ENCODE measurements at places on chromosomes 2 and 18.
A peak's percentile ranks its signal among the peaks of the same experiment; 100 is the strongest.

DNA sequence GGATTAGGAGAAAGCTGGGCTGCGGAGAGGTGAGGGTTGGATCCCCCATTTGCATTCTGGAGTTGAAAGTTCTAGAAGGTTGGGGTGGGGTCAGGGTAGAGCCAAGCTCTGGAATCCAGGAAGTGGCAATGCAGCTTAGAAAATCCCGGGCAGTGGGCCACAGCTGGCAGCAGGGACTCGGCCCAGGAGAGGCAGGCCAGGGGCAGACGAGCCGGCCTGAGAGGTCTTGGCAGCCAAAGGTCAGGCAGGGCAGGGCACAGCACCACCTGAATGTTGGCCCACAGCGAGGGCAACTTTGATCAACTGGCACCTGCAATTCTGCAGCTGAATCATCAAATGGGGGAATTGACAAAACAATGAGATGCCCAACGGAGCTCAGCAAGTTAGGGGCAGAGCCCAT is 139.2 kb downstream of the INHBB start:
- no peak for DNase-seq

- peak; percentile 81 for DNase-seq
These were observed 38.6 kb downstream of the SS18 start for GRCh38 chr18:26051843-26052242.

DNA sequence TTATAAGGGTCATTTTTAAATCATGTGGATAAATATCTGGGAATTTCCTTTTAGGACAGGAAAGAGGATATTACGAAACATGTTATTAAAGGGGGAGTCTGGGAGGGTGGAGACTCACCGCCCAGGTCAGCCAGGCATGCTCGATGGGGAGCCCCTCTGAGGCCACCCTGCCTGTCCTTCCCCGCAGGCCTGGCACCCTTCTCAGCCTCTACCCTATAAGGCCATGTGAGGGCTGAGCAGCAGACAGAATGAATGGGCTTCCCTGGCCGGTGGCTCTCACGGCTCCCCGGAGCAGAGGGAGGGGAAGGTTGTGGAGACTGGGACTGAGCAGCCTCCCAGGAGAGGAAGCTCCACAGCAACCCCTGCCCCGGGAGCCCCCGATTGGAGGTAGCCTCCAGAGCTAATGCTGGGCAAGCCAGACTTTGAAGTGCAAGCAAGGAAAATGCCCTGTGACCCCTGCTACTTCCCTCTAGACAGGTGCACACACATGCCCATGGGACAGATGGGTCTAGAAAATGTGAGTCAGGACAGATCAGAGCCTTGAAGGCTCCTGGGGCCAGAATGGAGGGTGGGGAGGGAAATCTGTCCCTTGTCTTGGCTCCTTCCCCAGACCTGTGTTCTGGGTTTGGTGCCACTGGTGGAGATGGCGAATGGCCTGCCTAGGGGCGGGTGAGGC is 13.2 kb upstream of the ARMC9 start:
- no peak for DNase-seq

DNA sequence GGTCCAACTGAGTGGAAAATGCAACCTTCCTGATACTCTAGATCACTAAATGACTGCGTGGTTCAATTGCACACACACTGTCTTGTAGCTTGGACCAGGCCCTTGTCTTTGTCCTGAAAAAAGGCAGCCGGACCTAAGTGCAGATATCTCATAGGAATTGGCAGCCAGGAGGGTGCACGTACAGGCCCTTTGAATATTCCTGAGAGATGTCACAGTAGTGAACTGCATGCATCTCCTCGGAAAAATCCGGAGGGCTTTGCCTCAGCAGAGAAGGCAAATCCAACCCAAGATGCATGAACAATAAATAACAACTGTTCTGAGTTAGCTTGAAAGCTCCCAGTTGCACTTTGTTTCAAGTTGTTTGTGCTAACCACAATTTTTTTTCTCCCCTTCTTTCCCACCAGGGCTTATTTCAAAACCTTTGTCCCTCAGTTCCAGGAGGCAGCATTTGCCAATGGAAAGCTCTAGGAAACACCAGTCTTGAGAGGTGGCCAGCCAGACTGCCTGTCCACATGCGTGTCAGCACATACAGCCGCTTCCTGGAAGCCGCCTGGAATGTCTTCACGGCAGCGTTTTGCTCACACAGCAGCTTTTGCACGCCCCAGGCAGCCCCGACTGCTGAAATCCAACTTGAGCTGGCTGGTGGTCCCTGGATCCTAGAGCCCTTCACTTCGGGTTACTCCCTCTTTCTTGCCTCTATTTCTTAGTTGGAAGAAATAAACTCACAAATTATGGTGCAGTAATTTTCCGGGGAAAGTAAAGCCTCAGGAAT is 54.4 kb upstream of the FOSL2 start:
- no peak for DNase-seq

- DNase-seq: no peak
These were observed 227.0 kb upstream of the SH3BP4 start for GRCh38 chr2:234724850-234725249.

GRCh38 chr2:185128346-185128745 is 530.0 kb downstream of the ZNF804A start:
- DNase-seq: no peak

GRCh38 chr2:96875498-96876268 is 5.8 kb upstream of the SEMA4C start:
- DNase-seq: no peak
